ENCODE measurements at places on chromosomes 6 and 20.

DNA sequence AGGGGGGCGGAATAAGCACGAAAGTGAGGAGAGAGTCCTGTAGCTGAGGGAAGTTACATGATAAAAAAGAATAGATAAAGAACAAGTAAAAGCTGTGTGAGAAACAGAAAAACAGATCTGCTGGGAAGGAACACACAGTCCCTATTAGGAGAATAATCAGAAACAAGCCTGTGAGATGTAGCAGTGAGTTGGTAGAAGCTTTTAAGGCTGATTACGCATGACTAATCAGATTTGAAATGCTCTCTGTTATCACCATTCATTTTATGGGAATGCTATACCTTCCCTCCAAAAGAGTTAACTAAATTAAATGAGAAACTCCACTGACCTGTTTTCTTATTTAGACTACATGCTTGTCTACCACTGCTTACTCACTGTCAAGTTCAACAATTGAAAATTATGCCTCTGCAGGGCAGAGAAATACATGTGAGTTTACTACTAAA, 15.8 kb downstream of the REPS1 start:
- no peak for DNase-seq

- DNase-seq, result no peak
Observed at GRCh38 chr20:11207749-11208502, 534.1 kb upstream of the JAG1 start.

GRCh38 chr20:31846793-31847138, 1.4 kb upstream of the FOXS1 start:
- DNase-seq, result no peak

DNA sequence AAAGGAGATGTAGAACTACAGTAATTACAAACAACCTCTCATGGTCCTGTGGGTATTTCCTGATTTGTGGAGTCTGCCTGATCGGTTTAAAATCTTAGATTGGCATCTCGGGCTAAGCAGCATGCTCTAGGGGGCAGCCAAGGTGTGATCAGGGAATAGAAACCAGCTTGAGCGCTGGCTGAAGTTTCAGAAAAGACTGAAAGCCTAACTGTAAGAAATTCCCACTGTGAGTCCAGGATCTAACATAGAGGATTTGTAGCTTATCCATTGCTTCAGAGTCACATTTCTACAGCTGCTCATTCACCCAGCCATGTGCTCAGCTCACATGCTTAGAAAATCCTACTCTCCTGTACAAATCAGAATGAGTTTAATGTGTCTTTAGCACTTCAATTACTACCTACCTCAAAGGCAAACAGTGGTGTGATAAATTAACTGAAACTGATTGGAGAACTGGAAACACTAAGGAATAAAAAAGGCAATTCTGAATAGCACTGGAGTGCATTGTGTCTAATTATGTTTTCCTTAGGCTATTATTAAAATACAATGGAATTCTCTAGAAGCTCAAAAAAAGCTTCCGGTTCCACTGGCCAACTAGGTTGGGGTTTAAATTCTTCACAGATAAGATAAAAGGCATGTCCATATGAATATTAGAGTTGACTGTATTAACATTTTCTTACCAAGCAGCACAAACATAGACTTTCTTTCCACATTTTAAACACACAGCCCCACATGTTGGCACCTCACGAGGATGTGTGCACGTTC, 73.8 kb upstream of the MPC1 start:
- no peak for DNase-seq

DNA sequence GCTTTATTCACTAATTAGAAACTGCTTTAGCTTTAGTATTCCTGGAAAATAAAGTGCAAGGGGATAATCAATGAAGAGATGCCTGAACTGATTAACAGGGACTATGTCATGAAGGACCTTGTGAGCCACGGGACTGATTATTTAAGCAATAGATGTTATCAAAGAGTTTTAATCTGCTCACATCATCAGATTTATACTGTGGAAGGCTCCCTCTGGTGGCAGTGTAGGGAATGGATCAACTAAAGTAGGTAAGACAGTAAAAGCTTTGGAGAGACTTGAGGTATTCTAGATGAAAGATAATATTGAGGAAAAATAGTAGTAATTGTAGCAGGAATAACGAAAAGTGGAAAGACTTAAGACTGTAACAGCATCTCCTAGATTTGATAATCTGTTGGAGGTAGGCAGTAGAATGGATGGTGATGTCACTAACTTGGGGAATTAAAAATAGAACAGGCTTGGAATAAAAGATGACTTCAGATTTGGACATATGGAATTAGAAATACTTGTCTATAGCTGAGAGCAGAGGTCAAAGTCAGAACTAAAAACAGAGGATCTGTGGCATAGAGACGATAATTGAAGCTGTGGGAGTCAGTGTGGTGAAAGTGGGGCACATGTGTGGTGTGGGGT, 80.3 kb upstream of the HTR1E start:
- no peak for DNase-seq

- no peak for DNase-seq
Observed at GRCh38 chr6:5333658-5334057, 72.3 kb downstream of the FARS2 start.

DNA sequence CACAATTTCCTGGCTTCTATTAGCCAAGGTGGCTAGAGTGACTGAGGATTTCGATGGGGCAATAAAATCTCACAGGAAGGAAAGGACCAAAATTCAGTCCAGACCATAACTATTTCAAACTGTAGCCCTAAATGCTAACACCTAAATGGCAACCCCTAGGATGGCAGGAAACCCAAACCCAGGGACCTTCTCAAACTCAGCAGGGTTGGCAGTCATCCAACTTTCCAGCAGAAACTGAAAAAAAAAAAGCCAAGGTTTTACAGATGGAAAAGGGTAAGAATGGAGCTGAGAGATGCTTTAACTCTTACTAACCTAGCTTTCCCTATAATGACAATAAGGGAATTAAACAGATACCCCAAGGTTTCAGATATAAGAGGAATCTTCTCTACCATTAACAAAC, 10.5 kb downstream of the IBTK start:
- DNase-seq, result no peak
